ENCODE measurements at places on chromosomes 7 and 10.

DNA sequence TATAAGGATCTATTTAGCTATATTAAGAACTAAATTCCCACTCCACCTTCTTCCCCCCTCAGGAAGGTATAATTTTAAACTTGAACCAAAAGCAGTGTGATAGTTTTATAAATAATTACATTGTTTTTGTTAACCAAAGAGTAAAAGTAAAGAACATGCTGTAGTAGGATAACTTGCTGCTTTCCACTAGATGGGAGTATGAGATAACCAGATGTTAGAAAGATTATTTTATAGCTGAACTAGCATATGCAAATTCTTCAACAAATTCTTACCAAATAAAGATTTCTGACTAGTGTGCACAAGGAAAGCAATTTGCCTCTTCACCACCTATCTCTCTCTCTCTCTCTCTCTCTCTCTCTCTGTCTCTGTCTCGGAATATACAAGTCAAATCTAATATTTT is 31.8 kb downstream of the TES start:
- DNase-seq: no peak

GRCh38 chr7:92769394-92769699 is 67.0 kb downstream of the CDK6 start:
- no peak for DNase-seq

DNA sequence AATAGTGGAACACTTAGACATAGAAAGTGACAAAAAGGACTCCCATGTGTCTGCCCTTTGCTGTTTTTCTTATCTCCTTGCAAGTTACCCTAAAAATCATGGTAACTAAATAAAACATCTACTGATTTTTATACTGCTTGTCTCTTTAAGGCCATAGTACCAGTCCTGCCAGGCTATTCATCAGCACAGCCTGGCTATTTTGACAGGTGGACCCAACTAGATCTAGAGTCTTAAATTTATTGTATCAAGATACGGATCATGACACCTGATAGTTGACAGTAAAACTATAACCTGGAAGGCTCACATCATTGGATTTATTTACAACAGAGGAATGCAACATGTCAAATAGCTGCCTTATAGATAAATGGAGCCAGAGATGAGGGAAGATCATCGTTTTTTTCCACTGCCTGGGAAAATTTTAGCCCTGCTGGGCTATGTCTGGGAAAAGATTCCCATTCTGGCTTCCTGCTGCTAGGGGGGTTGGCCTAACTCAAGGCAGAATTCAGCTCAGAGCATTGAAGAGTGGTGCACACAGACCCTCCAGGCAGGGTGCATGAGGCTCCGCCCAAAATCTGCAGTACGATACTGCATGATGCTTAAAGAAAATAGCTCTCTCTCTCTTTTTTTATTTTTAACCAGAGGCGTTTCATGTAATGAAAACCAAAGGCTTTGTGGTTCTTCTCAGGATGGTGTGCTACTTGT is 292.0 kb upstream of the FZD8 start:
- no peak for DNase-seq

GRCh38 chr7:16698200-16698905 is 52.4 kb downstream of the BZW2 start:
- DNase-seq: no peak

GRCh38 chr7:50628434-50629084 is 63.4 kb upstream of the DDC start:
- DNase-seq: no peak

- DNase-seq: no peak
These were observed 14.8 kb downstream of the PDK4 start for GRCh38 chr7:95581467-95581866.

- no peak for DNase-seq
These were observed 49.2 kb upstream of the FAM133B start for GRCh38 chr7:92639213-92639896.

- no peak for DNase-seq
These were observed 251.4 kb upstream of the HABP2 start for GRCh38 chr10:113301342-113301984.

DNA sequence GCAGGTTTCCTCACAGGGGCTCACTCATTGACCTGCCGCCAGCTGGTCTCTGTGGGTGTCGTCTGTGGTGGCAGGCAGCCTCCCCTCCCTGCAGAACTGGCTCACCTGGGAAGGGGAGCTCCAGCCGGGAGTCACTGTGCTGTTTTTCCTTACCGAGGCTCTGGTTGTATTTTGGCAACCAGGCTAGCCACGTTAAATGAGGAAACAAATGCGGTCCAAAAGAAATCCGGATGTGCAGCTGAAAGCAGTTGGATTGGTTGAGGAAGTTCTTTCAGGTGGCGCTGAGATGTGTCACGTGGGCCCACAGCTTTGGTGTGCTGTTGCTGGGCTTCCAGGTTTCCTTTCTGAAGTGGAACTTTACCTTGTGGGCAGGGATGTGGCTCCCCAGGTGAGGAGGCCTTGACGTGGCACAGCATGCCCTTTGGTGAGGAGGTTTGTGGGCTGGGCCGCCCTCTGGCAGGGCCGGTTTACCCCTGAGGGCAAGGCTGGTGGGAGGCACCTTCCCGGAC is 14.2 kb downstream of the MTURN start:
- no peak for DNase-seq

- no peak for DNase-seq
These were observed 15.9 kb downstream of the GPRIN2 start for GRCh38 chr10:46540412-46541016.

- no peak for DNase-seq
These were observed 114.8 kb upstream of the LANCL2 start for GRCh38 chr7:55250313-55250712.

- no peak for DNase-seq
These were observed 64.1 kb downstream of the MINDY3 start for GRCh38 chr10:15796098-15796759.

Data from stimulated activated CD8-positive, alpha-beta memory T cell treated with anti-CD3 and anti-CD28 coated beads, Interleukin-15, amount 100 ng/mL, for 4 hours (primary cell).